Common myeloid progenitor, CD34-positive (primary cell): ENCODE measurements at places on chromosomes 13 and 19.

DNA sequence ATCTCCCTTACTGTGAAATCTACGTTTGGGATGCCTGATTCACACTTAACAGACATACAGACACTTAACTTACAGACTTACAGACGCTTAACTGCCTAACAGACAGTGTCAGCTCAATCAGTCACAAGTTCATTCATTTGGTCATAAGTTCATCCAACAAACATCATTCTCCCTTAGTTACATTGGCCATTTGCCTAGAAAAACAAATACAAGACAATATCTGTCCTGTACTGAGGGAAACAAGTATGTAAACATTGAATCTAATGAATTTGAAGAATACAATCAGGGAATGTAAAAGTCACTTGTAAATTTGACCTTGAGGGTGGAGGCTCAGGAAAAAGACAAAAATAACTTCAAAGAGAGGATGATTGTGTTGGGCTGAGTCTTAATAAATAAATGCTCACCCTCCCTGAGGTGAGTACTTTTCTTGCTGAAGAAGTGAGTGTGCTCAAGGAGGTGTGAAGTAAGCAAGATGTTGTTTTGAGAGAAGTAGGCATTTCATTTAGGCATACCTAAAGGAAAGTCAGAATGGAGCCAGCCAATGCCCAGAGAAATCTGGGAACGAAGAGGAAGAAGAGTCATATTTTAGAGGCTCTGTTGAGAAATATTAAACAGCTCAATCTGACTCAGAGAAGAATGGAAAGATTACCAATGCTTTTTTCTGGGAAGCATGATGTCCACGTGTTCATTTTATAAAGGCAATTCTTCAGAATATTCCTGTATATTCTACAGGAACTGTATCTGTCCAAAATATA is 958.4 kb upstream of the SLC10A2 start:
- no peak for DNase-seq

DNA sequence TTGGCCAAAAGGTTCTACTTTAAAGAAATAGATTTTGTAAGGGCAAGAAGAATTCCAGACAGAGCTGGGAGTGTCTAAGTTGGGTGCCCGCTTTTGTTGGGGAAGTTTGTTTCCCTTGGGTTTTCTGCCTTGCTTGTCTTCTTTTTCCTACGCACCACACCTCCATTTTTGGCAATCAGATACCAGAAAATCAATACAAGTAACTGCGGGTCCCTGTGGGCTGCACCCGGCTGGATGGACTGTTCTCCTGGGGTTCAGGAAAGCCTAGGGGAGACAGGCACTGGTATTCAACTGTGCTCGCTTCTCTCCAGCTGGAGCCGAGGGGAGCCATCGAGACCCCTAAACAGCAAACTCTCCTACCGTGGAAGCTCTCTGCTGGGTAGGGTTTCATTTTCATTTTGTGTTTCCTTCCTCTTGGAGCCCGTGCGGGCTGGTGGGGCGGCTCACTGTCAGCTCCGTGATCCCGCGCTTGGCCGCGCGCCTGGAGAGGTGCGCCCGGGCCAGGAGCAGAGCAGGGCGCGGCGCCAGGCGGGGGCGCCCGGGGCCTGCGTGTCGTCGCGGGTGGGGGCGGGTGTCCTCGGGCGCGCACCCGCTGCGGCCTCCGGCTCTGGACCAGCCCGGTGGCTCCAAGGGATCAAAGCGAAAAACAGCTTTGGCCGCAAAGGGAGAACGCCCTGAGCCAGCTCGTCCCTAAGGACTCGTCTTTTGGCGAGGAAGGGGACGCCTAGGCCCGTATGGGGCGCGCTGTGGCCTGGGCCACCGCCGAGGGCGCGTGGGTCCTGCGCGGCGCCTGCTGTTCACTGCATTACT is 347.2 kb downstream of the ZNF536 start:
- peak; percentile 88 for DNase-seq

DNA sequence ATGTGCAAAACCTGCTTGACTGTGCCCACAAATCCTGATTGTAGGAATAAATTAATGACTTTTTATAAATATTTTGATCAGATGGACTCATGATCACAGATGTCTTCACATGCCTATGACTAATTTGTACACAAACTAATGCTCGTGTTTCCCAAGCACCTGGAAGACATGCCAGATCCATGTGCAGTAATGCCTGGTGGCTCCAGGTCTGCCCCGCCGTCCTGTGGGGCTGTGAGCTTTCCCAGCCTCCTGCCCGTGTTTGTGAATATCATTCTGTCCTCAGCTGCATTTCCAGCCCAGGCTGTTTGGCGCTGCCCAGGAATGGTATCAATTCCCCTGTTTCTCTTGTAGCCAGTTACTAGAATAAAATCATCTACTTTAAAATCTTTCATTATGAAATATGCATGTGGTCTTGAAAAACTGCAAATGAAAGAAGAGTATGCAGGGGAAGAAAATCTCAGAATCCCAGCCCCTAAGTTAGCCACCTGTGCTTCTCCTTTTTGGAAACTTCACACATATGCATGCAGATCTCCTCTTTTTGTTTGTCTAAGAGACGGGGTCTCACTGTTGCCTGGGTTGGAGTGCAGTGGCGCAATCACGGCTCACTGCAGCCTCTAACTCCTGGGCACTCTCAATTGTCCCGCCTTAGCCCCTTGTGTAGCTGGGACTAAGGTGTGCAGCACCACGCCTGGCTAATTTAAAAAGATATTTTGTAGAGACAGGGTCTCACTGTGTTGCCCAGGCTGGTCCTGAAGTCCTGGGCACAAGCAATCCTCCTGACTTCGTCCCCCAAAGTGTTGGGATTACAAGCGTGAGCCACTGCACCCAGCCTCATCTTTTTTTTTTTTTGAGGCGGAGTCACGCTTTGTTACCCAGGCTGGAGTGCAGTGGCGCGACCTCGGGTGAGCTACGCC is 6.2 kb downstream of the RPL28 start:
- DNase-seq, result no peak

DNA sequence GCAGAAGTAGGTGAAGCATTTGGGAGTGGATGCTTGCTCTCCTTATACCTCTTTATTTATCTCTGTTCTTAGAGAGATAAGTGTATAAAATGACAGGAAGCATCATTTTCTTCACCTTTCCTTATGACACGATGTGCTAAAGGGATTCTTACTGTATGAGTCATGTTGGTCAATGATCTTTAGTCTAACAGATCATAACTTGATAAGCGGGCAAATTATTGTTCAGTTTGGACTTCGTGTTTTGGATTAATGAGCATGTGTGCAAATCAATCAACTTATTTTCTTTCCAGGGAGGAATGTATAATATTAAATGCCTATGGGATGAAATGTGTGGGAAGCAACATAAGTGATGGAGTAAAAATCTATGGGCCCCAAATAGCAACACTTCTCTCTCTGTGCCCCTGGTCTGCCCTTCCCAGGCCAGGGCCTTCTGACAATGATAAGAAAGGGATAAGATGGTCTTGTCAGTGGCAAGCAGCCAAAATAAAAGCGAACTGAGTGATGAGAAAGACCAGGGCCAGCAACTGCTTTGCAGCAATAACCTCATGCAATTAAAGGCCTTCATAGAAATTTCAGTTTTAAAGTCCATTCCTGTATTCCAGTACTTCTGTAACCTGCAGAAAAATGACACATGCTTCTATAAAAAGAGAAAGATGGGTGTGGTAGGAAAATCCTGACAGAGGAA is 61.4 kb downstream of the SLC10A2 start:
- no peak for DNase-seq

DNA sequence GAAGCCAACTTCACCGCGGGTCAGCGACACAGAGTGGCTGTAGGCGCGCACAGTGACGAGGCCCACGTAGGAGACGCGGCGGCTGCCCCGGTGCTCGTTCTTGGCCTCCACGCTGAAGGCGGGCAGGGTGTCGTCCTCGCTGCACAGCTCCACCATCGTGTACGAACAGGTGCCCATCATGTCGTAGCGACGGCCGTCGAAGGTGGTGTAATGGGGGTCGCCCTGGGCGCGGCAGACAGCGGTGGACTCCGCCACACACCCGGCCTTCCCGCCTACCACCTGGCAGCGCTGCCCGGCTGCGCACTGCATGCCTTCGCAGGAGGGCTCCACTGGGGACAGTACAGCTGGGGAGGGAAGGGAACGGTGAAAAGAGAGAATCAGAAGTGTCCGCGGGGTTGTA is 10.0 kb downstream of the FCGBP start:
- no peak for DNase-seq

DNA sequence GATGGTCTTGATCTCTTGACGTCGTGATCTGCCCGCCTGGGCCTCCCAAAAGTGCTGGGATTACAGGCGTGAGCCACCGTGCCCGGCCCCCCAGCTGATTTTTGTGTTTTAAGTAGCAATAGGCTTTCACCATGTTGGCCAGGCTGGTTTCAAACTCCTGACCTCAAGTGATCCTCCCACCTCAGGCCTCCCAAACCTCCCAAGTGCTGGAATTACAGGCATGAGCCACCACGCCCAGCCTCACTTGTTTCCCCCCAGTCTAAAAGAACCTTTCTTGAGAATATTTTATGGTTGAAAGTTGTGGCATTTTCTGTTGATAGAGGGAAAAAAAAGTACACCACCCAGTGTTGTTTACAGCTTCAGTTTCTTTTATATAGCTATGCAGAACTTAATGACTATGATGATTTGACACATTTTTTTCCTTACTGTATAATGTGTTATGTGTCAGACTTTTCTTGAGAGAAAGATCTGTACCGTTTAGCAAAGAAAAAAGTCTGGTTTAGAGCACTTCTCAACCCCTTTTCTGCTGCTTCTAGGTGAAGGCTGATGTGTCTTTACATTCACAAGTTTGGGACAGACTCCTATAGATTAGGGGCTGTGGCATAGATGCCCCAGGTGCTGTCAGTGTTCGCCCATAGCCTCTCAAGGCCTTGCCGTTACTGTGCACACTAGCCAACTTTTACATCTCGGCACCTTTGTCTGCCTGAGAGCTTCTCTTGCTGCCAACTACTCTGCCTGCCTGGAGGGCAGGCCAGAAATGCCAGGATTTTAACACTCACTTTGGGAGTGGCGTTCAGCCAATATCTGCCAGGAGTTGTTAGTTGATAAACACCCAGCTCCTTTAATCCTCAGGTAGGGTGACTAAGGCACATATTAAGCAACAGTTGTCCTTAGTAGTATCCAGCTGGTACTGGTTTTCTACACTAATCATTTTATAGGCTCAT is 33.0 kb downstream of the KCTD4 start:
- DNase-seq, result no peak

GRCh38 chr19:46218160-46218559 is 11.4 kb upstream of the IGFL1 start:
- peak; percentile 57 for DNase-seq

DNA sequence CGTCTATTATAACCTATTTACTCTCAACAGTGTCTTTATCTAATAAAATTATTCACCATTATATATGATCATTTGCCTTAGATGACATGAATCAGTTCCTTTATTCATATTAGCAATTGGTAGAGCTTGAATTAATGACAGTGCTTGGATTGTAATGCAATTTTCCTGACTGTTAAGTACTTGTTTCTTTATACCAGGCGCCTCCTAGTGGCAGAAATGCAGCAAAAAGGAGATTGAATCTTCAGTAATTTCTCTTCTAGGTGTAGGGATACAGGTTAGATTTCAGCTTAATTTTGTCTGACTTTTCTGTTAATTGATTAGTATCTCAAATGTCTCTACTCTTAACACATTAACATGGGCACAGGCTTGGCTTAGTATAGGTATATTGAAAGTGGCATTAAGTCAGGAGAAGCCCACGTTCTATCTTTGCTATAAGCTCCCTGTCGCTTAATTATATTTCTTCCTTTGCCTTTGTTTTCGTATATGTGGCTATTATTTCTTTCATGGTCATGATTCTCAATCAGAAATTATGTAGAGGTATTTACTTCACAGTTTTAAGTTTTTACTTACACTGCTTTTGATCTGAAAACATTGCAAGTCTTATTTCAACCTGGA is 9.1 kb upstream of the LHFPL6 start:
- DNase-seq, result peak; percentile 83

- no peak for DNase-seq
Measured at GRCh38 chr13:106384516-106384915, 150.9 kb downstream of the EFNB2 start.

DNA sequence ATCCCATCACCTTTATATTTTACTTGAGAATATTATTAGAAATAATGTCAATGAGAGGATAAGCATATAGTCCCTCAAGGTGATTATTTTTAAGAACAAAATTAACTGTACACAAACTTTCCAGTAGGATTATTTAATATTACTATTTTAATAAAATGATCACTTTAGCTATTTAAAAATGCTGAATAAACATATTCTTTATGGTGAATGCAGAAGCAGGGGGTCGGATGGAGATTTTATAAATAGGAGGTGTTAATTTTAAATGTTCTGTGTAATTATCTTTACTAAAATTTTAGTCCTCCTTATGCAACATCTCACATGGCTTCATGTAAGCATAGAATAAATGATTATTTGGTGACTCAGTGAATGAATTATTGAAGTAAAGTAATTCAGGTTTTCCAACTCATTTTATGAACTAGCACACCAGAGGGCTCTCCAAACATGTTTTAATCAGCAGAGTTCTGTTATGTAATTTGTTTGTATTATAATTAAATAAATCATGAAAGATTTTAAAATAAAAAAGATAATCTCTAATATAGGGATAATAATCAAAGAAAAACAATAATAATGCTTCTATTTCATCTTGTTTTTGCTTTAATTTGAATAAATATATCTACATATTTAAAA is 1635.2 kb downstream of the EFNB2 start:
- no peak for DNase-seq

DNA sequence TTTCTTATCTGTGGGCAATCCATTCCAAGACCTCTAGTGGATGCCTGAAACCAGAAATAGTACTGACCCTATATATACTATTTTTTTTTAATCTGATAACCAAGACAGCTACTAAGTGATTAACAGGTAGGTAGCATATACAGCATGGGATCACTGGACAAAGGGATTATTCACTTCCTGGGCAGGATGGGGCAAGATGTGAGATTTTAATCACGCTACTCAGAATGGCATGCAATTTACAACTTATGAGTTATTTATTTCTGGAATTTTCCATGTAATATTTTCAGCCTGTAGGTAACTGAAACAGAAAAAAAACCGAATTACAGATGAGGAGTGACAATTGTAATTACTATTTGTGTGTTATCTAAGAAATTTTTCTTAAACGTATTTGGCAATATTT is 41.2 kb downstream of the ZIC2 start:
- no peak for DNase-seq

- DNase-seq, result peak; percentile 47
Measured at GRCh38 chr19:12880551-12881171, 588 bp downstream of the DNASE2 start.

DNA sequence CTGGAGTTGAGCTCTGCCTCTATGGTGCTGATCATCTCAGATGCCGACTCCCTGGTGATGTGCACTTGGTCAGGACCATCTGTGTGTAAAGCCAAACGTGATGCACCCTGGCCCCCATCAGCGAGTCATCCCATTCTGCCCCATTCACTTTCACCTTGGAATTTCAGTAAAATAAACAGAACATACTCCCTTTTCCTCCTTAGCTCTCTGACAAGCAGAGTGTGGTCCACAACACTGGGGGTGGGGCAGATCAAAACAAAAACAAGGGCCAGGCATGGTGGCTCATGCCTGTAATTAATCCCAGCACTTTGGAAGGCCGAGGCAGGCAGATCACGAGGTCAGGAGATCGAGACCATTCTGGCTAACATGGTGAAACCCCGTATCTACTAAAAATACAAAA is 12.3 kb downstream of the CEACAM20 start:
- DNase-seq, result no peak

- DNase-seq, result no peak
Measured at GRCh38 chr19:38199340-38199739, 24.7 kb downstream of the DPF1 start.

- peak; percentile 68 for DNase-seq
Measured at GRCh38 chr19:1864480-1865171, 1.2 kb upstream of the KLF16 start.
